ENCODE measurements at places on chromosomes 11 and 22.

DNA sequence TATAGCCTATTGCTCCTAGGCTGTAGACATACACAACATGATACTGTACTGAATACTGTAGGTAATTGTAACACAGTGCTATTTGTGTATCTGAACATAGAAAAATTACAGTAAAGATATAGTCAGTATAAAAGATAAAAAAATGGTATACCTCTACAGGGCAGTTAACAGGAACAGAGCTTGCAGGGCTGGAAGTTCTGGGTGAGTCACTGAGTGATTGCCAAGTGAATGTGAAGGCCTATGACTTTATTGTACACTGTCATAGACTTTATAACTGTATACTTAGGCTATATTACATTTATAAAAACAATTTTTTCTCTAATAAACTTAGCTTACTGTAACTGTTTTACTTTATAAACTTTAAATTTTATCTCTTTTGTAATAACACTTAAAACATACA lies 332.4 kb upstream of the ARHGAP42 start:
- DNase-seq = no peak

DNA sequence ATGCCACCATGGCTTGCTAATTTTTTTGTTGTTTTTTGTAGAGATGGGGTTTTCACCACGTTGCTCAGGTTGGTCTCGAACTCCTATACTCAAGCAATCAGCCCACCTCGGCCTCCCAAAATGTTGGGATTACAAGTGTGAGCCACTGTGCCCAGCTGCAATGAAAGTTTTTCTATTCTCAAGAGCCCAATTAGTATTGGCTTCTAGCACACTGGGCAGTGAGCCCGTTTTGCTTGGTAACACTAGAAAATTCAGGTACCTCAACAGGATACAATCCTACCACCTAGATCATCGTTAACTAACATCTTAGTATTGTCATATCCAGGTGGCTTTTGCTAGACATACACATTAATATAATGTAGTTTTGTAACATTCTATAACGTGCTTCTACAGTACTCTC lies 19.0 kb downstream of the SEC14L3 start:
- no peak for DNase-seq

DNA sequence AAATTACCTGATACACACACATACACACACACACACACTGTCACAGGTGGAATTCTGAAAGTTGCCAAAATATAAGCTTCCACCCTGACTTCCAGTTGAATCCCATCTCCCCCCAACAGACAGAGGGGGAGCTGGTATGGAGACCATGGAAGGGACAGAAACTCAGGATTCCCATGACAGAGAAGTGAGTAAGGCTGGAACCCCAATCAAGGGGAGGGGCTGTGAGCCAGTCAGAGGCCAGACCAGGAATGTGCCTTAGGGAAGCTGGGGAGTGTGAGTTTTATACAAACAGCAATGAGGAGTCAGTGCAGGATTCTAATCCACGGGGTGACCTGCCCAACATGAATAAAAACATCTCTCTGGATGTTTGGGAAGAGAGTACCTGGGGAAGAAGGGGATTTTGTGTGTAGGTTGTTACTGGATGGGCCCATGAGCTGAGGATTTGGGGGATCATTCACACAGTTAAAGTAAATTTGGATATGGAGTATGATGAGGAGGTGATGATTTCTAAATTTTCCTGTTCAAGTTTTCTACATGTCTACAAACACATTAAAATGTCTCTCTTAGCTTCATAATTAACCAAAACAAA lies 38.7 kb upstream of the TOP3B start:
- no peak for DNase-seq

- DNase-seq = no peak
Measured at GRCh38 chr11:90241414-90241813, 18.6 kb upstream of the CHORDC1 start.

DNA sequence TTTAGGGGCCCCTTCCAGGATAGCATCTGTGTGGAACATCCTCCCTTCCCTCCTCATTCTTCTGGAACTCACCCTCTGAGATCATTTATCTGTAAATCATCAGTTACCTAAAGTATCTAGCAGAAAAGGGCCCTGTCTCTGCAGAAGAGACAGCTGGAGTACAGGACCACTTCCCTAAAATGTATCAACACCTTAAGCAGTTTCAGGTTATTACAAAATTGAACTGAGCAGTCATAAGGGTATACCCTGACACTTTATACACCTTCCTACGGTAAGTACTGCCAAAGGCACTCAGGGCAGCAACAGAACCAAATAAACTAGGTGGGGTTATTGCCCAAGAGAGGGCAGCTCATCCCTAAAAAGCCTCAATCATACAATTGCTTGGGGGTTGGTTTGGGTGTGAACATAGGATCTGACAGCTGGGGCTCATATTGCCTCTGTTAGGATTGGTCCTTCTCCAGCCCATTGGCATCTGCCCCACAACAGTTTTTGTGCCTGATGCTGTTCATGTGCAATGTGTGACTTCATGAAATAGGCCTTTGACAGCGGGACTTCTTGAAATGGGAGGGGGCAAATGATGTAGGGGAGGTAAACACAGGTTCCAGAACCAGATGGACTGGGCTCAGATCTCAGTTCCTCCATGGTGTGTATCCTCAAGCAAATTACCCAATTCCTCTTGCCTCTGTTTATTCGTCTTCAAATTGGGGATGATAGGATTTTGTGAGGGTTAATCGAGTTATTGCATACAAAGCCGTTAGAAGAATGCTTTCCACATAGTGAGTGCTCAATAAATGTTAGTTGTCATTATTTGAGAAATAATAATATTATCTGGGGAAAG lies 2.9 kb downstream of the POU2AF3 start:
- DNase-seq = no peak

DNA sequence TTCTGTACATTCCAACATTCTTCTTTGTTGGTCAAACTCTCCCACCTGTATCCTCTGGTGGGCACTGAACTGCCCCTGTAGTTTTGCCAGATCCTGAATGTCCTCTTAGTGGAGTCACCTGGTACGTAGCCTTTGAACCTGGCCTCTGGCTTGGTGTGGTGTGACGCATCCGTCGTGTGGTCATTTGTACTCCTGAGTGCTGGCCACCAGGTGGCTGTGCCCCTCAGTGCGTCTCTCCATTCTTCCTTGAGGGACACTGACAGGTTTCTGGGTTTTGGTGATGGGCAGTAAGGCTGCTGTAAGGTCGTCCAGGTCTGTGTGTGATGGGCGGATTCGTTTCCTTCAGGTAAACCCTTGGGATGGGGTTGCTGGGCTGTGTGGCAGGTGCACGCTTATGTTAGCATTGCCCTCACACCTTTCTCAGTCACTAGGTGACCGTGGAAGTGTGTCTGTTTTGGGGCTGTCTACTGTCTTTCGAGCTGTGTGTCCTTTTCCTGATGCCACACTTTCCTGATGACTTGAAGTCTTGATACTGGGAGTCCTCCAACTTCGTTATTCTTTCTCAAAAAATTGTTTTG lies 13.6 kb upstream of the RANBP1 start:
- DNase-seq = no peak

Measured in GOT3 (cell line).